ENCODE measurements at places on chromosomes 6 and 20. TPM values are rescaled to one million over a fixed set of nuclear protein-coding genes. Genes with fewer than 3 reads are reported as not detected.

DNA sequence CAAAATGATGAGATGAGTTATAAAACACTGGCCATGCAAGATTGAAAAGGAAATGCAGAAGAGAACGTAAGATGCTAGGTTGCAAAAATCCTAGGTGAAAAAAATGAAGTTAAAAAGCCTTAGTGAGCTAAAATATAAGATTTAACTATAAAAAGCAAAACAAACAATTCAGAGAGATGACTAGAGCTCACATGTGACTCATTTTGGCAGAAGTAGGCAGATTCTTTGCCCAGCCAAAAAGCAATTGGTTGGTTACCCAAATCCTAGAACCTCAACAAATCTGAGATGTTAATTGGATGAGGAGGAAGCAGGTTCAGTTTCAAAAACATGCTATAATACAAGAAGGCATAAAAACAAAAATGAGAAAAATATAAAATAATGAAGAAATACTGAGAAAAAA lies 249.1 kb downstream of the OGFRL1 start:
- no peak overlapping the region for H3K4me3 ChIP-seq
- no peak overlapping the region for H3K27ac ChIP-seq
- no peaks in the 10 kb centered on the region for H3K36me3 ChIP-seq
- no peaks in the 10 kb centered on the region for H3K4me1 ChIP-seq

- H3K27ac ChIP-seq: no peak overlapping the region
- H3K4me3 ChIP-seq: no peak overlapping the region
- H3K36me3 ChIP-seq: no peaks in the 10 kb centered on the region
- H3K27me3 ChIP-seq: no peaks in the 10 kb centered on the region
- no peak for DNase-seq
- no peaks in the 10 kb centered on the region for H3K4me1 ChIP-seq
These were observed 12.6 kb upstream of the GNMT start for GRCh38 chr6:42947950-42948349.

DNA sequence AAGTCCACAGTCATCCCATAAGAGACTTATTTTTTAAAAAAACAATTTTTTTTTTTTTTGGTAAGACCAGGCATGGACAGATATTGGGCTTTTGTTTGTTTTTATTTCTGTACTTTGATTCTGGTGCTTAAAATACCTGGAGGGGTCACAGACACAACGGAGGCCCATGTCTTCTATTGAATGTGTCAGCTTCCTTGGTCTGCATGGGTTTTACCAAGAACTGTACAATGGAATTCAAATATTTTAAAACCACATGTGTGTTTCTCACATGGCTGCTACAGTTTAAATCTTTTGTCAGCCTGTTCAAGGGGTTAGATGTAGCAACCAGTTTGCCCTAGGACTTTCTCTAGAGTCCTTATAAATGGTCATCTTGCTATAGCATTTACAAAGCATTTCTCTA lies 139.8 kb downstream of the SOX4 start:
- H3K36me3 ChIP-seq: no peaks in the 10 kb centered on the region
- no peak for DNase-seq
- H3K27me3 ChIP-seq: no peaks in the 10 kb centered on the region
- H3K4me1 ChIP-seq: no peaks in the 10 kb centered on the region

DNA sequence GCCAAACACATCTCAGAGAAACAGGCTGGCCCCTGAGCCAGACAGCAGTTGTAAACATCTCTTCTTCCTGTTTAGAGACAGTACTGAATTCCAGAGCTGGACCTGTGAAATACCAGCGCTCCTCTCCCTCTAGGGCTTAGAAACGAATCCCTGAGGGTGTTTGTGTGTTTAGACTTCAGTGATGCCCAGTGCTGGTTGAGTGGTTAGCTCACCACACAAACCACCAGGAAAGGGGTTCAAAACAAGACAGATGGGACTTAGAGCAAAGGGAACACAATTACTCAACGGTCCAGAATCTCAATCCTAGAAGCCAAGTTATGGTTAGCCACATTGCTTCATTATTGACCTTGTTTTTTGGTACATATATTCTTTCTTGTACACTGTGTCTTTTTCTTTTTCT lies 108.7 kb upstream of the TMEM170B start:
- H3K27ac ChIP-seq: no peak overlapping the region
- DNase-seq: no peak
- H3K4me3 ChIP-seq: no peak overlapping the region
- no peaks in the 10 kb centered on the region for H3K4me1 ChIP-seq
- no peaks in the 10 kb centered on the region for H3K27me3 ChIP-seq
- H3K36me3 ChIP-seq: no peaks in the 10 kb centered on the region

DNA sequence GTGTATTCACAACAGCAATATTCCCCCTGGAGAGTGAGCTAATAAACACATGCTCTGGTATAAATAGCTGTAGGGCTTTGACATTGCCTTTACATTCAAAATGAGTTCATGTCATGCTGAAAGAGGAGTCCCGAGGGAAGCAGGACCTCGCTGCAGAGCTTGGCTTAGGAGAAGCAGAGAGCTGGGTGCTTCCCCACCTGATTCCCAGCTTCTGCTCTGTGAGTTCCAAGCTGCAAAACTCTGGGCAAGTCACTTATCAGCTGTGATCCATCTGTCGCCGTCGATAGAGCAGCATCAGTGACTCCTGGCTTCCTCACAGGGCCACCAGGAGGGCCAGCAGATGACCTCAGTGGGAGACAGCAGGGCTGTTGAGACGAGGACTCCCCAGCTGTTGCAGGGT lies 241.8 kb downstream of the ANKRD60 start:
- no peaks in the 10 kb centered on the region for H3K36me3 ChIP-seq
- no peak for DNase-seq
- H3K27ac ChIP-seq: no peak overlapping the region
- H3K4me1 ChIP-seq: peaks cover 6% of the 10 kb centered on the region

Gene IRF4
- 8.8 TPM for total RNA-seq

Gene SAMD3
- total RNA-seq: 5.1 TPM

DNA sequence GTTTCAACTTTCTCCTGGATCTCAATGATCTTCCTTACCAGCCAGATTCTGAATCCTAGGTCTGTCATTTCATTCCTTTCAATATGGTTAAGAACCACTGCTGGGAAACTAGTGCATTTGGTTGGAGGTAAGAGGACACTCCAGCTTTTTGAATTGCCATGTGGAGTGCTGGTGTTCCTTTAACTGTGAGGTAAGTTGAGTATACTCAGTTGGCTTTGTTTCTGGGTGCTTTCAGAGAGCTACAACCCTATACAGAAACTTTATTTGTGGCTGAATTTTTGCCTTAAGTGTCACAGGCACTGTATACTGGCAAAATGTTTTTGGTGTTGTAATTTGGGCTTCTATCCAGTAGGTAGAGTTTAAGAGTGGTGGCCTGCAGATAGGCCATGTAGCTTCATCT lies 175.8 kb downstream of the TBC1D32 start:
- no peaks in the 10 kb centered on the region for H3K4me1 ChIP-seq
- DNase-seq: no peak
- H3K27me3 ChIP-seq: no peaks in the 10 kb centered on the region
- H3K36me3 ChIP-seq: no peaks in the 10 kb centered on the region
- H3K27ac ChIP-seq: no peak overlapping the region
- H3K4me3 ChIP-seq: no peak overlapping the region

GRCh38 chr20:16955971-16956370 lies 207.8 kb downstream of the OTOR start:
- DNase-seq: no peak
- H3K27ac ChIP-seq: no peak overlapping the region
- H3K4me3 ChIP-seq: no peak overlapping the region

Gene FOXQ1
- 0.82 TPM for total RNA-seq

DNA sequence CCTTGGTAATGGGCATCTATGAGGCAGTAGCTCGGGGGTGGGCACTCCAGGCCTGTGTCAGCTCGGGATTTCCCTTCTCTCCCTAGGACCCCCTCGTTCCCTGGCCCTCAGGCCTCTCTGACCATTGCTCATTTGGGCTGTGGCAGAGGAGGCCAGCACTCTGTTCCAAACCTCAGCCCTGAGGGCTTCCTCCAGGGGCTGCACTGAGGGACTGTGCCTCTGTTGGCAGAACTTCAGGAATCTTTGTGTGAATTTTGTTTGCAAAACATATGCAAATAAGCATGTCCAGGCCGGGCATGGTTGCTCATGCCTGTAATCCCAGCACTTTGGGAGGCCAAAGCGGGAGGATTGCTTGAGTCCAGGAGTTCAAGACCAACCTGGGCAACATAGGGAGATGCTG lies 11.0 kb downstream of the PACSIN1 start:
- no peaks in the 10 kb centered on the region for H3K36me3 ChIP-seq
- DNase-seq: no peak
- H3K4me3 ChIP-seq: no peak overlapping the region
- no peaks in the 10 kb centered on the region for H3K27me3 ChIP-seq
- H3K4me1 ChIP-seq: no peaks in the 10 kb centered on the region
- H3K27ac ChIP-seq: no peak overlapping the region

Gene ARFGEF3
- total RNA-seq: 22.2 TPM
